ENCODE measurements at places on chromosomes 3 and 15.

- DNase-seq, result peak; percentile 66
Observed at GRCh38 chr3:36729204-36730056, 34.9 kb downstream of the DCLK3 start.

DNA sequence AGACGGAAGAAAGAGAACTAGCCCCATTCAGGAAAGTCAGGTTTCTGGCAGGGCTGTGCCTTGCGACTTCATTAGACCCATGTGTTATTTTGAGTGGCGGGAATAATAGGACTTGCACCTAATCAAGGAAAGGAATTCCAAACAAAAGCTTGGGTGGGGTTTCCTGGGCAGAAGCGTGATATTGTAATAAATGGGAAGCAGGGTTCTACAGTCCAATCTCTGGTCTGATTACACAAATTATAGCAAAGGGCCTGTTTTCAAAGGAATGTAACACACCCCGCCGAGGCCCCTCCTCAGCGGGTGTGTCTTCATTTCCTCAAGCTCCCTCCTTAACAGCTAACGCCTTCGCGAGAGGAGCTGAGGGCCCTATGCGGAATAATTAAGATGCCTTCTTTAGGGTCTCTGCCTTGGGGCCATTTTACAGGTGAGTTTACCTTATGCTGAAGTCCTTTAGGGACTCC, 396.0 kb upstream of the C2CD4B start:
- no peak for DNase-seq

- peak; percentile 20 for DNase-seq
Observed at GRCh38 chr3:195869413-195870001, 38.8 kb downstream of the TNK2 start.

GRCh38 chr3:32544894-32545293, 25.8 kb downstream of the DYNC1LI1 start:
- DNase-seq, result no peak

GRCh38 chr3:14602006-14602803, 49.4 kb upstream of the CCDC174 start:
- no peak for DNase-seq

DNA sequence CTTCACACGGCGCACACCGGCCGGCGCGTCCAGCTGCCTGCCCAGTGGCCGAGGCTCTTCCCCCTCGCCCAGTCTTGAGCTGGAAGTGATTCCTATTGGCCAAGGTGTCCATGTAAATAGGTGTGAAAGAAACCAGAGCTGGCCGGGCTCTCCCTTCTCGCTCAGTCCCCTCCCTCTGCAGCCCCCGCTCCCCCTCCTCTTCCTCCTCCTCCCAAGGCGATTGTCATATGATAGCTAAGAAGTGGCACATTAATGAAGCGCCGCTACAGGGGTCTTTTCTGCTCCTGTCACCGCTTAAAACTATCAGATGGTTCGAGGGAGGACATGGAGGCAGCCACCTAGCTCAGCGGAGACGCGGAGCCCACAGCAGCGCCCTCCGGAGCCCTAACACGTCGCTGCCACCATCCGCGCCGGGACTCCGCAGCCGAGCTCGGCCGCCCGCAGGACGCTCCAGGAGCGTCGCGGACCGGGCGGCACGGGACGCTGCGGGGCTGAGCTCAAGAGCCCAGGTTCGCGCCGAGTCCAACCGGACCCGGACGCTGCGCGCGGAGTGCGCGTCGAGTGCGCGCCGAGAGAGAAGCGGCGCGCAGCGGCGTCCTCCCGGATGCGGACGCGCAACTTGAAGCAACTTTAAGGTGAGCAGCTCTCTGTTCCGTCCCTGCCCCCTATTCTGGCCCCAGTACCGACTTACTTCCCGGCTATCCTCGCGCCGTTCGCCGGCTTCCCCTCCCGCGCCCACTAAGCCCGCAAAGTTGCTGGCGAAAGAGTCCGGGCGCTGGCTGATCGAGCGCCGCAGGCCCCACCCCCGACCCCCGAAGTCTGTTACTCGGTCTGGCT, at the start of gene FOXB1:
Gene FOXB1 (plus strand): TSS at position 303 of the 837 bp plus-strand sequence. CDS start 653 bp downstream, outside the sequence.
- no peak for DNase-seq

DNA sequence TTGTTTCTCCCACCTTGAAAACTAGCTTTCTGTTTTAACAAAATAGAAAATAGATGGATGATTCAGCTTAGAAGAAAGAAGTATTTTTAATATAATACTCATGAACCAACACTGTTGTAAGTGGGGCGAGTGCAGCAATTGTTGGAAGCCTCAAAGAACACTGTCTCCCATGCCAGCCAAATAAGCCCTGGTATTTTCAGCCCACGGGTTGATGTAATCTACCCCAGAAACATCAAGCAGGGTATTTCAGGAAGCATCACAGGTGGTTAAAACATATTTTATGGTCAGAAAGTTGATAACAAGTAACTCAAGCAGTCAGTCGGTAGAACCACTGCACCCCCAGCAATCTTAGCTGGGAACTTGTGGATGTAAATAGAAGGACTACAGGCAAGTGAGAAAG, 115.9 kb downstream of the SV2B start:
- peak; percentile 11 for DNase-seq

DNA sequence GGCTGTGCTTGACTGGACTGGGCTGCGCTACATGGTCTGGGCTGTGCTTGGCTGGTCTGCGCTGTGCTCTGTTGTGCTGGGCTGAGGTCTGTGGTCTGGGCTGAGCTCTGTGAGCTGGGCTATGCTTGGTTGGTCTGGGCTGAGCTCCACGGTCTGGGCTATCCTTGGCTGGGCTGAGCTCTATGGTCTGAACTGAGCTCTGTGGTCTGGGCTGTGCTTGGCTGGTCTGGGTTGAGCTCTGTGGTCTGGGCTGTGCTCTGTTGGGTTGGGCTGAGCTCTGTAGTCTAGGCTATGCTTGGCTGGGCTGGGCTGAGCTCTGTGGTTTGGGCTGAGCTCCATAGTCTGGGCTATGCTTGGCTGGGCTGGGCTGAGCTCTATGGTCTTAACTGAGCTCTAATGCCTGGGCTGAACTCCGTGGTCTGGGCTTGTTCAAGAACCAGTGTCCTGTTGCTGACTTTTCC, 92.0 kb downstream of the PLXNA1 start:
- peak; percentile 44 for DNase-seq

DNA sequence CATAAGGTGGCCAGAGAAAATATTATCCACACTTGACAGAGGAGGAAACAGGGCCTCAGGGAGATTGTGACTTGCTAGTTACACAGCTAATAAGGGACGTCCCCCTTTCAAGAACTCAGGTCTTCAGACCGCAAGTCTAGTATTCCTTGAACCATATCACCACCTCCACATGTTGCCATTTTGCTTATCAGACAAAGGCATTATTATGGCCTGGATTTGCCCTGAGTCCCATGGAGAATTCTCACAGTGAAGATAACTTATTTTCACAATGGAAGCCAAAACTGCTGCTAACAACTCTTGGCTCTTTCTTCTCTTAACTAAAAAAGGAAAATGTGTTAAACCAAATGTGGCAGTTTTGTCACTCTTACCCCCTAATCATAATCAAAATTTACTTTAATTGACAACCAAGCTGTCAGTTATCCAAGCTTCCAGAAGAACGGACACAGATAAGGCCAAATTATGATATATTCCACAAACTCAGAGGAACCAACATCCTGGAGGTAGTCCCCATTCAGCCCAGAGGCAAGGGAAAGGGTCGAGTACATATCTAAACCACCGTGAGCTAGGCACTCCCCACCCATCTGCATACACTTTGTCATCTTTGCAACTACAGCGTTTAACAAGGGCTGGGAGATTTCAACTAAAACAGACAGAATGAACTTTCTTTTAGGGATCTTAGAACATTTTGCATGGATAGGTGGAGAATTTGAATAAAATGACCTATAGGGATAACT, 63.6 kb upstream of the THBS1 start:
- DNase-seq, result no peak

DNA sequence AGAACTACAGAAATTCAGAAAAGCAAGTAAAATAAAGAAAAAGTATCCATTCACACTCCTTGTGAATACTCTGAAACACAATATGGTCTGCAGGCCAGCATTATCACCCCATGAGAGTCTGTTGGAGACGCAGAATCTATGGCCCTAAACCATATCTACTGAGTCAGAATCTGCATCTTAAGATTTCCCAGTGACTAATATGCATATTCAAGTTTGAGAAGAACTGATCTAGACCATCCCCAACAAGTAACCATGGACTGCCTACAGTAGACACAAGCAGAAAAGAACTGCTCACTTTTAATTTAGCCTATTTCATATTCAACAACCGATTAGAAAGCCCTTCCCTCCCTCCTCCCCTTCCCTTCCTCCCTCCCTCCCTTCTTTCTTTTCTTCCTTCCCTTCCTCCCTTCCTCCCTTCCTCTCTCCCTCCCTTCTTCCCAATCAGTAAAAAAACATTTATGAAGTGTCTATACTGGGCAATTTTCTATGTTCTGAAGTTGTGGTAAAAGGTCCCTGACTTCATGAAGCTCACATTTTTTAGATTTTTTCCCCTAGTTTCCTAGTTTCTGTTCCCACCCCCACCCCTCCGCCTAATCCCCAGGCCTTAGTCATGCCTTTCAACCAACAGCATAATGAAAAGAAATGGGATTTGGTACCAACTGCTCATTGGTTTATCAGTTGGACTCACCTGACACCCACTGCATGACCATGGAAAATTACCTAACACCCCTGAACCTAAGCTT, 125.2 kb downstream of the CNTN3 start:
- DNase-seq, result no peak

DNA sequence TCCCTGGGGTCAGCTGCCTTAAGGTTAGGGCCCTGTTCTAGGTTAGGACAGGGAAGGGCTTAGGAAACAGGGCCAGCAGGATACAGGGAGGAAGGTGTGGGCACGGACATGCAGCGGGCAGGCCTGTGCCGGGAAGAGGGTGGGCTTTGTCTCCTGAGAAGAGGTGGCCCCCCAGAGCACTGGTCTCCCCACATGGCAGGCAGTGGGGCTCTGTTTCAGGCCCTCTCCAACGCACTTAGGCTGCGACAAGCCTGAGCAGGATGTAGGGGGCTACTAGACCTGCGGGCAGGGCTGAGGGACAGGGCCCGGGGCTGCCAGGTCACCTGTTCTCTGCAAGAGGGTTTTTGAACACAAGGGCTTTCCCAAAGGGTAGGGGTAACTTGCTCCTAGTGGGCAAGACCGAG, 33.5 kb downstream of the KLF13 start:
- no peak for DNase-seq

DNA sequence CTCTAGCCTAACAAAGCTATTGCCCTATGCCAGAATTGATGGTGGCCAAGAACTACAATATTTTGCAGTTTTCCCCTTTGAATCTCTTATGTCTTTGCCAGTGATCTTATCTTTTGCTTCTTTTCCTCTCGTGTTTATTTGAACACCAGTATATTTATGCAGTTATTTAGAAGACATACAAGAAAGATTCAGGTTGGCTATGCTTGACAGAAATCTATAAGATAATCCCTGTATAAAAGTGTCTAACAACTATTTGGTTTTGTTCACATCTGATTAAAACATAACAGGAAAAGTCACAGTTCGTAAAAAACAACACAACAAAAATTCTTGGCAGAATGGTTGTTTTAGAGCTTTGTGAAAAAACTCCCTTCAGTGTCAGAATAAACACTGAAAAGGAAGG, 63.7 kb downstream of the SEMA6D start:
- DNase-seq, result no peak

GRCh38 chr15:90863987-90864386, 4.4 kb upstream of the FURIN start:
- no peak for DNase-seq

DNA sequence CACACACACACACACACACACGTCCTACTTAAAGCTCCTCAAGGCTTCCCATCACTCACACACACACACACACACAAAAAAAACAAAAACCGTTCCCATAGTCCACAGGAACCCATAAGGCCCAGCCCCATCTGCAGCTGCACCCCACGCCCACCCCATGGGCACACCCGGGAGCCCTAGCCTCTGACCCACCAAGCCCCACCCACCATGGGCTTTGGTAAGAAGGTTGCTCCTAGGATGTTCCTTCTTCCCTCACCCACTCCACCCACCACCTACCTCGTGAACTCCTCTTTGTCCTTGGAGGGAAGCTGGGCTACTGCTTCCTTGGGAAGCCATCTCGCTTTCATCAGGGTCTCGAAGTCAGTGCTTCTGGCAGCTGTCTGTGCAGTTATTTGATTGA, 115.1 kb downstream of the TPRA1 start:
- no peak for DNase-seq

- DNase-seq, result no peak
Observed at GRCh38 chr3:34229876-34230275, 431.4 kb downstream of the PDCD6IP start.

DNA sequence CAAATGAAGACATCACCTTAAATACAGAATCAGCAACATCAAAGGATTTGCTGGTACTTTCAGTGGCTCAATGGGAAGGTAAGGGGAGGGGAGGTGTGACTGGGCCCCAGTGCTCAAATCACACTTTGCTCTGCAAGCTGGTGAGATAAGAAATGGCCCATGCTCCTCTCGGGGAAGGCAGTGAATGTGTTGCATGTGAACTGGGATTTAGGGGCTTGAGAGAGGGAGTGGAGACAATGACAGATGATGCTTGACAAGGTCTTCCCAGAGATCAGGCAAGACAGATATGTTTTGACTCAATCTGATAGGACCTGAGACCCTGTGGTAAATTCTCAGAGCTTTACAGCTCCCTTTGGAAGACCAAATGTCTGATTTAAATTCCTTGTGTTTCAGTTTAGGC, 233.0 kb upstream of the PROK2 start:
- no peak for DNase-seq

GRCh38 chr15:20643024-20643770, 101.6 kb upstream of the GOLGA6L6 start:
- DNase-seq, result no peak

- DNase-seq, result no peak
Observed at GRCh38 chr3:68018275-68018674, 363.9 kb upstream of the SUCLG2 start.

GRCh38 chr3:7646851-7647250, 785.9 kb downstream of the GRM7 start:
- no peak for DNase-seq

DNA sequence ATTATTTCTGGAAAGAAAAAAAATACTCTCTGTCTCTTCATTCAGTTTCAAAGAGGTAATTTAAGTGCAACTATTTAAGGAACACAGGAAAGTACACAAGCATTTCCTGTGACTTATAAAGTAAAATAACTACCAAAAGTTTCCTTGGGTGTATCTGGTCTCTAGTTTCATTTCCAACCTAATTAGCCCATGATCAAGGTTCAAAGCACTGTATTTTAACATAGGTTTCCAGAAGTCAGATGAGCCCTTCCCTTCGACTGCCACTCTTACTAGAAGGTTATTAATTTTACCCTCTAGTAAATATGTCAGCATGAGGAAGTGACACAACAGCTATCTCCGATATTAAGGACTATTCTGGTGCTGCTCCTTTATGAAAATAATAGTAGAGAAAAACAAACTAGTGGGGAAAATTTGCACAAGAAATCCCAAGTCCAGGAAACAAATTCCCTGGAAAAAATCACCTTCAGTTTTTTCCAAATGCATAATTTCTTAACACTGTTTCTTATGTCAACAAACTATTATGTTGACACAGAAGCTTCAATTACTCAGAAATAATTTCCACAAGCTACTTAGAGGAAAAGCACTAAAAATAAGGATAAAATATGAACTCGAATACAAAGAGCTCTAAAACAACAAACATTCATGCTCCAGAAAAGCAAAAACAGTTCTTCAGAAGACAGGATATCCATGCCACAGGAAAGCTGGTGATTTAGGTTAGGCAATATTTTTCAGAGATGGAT, 35.3 kb downstream of the CCPG1 start:
- DNase-seq, result no peak

Measured in myocyte (in vitro differentiated cells).